Activated effector memory CD4-positive, alpha-beta T cell treated with Interleukin-2 at 50 U/mL for 16 hours (primary cell): ENCODE measurements at places on chromosomes 4 and X.

- no peak for DNase-seq
These were observed 45.1 kb downstream of the PRPS1 start for GRCh38 chrX:107673431-107673830.

GRCh38 chr4:103904123-103904522, 184.3 kb upstream of the TACR3 start:
- DNase-seq: no peak

GRCh38 chr4:109313168-109314133, 11.0 kb upstream of the COL25A1 start:
- no peak for DNase-seq

DNA sequence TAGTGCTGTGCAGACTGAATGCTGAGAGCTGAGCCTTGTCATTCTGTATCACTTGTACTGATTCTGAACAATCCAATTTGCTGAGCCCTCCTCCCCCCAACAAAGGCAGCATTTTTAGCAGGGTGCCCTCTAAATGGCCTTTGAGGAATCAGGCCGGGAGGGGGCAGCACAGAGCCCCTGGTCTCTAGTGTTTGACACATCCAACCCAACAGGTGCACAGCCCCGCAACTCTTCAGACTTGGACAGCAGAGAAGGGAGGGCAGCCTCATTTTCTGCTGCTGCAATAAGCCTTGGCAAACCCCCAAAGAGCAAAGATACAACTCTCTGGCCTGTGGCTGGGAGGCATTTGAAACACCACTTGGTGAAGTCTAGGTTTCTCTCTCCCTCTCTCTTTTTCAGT, 3.4 kb downstream of the ATP1B4 start:
- DNase-seq: peak; percentile 22

DNA sequence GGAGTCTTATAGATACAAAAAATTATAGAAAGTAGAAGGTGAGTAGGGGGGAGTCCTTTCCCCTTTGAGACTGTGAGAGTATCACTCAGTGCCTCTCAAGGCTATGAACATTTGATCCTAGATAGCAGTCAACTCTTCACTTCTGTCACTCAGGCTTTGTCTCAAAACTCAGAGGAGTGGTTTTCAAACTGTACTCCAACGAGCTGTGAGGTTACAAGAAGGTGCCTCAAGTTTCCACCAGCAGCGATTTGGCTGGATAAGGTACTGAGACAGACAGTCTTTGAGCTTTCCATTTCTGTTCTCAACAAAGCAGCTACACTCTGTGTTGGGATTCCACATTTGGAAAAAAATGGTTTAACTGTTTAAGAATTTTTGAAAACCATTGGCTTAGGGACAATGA, 48.0 kb upstream of the NDST3 start:
- no peak for DNase-seq

DNA sequence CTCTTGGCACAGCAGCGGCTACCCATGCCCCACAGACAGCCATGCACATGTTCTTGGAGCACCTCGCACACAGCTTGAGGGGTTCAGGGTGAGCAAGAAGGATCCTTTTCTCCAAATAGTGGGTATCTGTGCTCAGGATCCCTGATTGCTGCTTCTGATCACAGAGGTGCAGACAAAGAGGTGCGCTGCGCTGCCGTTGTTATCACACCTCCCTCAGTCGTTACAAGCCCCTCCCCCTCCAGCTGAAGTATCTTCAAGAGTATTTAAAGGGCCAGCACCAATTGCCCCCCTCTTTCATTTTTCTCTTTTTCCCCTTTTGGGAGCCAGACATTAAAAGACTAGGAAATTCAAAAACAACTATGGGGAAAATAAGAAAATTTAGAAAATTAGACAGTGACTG, 44.3 kb downstream of the NELFA start:
- DNase-seq: no peak

DNA sequence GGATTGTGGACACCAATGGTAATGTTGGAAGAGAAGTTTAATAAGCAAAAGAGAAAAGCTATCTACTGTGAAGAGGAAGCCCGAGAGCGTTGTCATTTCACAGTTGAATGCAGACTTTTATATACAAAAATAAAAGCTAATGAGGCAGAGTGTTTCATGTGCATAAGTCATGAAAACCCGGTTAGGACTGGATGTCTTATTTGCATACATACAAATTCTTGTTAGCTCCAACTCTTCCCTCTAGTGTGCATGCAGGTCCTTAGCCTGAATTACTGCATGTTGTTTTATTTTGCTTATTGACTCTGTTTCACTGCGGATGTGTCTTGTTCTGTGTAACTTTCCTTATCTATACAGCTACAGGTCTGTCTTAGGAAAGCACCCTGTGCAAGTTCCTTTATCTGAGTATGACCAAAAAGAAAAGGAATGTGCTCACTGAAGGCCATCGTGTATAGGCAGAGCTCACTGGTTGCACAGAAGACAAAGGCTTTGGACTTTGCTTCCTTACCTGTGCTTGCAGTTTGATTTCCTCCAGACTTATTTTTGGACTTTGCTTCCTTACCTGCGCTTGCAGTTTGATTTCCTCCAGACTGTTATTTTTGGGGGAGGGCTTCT, 25.1 kb upstream of the UGT2B11 start:
- DNase-seq: no peak

DNA sequence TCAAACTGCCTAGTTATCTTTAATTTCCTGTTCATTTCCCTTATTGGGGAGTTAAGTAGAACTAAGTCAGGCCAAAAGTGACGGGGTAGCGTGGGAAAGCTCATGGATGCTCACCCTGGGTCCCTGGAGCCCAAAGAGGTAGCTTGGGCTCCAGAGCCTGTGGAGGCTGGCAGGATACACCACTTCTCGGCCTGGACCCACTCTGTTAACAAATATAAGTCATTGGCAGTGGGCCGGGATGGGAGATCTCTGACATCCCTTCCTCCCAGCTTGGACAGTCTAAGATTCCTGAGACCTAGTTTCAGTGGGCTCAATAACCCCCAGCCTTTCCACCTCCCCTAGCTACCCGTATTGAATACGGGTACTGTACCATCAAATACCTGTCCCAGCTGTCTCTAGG, 106.1 kb downstream of the EFNB1 start:
- DNase-seq: no peak
